ENCODE measurements at places on chromosomes 12 and 14. TPM values are rescaled to one million over a fixed set of nuclear protein-coding genes. Genes with fewer than 3 reads are reported as not detected.

The EXOC3L4 gene
- total RNA-seq = 0.97 TPM

DNA sequence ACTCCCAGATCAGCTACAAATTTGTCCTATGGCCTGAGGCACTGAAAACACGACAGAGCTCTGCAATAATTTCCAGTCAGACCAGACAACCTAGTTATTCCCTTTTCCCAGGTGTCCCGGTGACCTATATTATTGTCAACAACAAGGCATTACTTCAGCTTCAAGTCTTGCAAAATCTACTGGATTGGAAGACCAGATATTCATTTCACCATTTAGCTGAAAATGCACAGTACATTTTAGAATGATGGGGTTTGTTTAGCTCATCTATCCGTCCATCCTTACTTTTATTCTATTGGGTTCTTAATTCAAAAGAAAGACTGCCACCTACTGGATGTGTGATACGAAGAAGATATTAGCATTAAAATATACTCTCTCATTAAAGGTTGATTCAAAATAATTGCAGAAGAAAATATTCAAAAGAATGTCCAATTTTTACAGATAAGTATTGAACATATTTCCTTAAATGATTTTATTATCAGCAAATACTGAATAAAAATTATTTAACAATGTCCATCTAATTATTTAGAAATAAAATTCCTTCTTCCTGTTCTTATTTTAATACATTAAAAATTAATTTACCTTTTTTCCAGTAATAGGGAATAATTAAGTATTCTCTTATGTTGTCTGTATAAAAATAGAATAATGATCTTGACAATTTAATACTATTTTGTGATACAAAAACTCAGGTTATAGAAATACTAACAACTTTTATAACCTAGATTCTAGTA, 244.9 kb upstream of the LRIG3 start:
- DNase-seq = no peak

- DNase-seq = no peak
These were observed 58.0 kb downstream of the MIS18BP1 start for GRCh38 chr14:45194964-45195363.

GRCh38 chr12:53100466-53101151, 2.7 kb upstream of the SOAT2 start:
- no peak for DNase-seq

The CERS5 gene
- total RNA-seq = 18.2 TPM

Measured in Daoy (cell line).